Left renal pelvis (tissue), 4 donors: ENCODE measurements at places on chromosomes 5 and 9. TPM values are rescaled to one million over a fixed set of nuclear protein-coding genes. Genes with fewer than 3 reads are reported as not detected.

DNA sequence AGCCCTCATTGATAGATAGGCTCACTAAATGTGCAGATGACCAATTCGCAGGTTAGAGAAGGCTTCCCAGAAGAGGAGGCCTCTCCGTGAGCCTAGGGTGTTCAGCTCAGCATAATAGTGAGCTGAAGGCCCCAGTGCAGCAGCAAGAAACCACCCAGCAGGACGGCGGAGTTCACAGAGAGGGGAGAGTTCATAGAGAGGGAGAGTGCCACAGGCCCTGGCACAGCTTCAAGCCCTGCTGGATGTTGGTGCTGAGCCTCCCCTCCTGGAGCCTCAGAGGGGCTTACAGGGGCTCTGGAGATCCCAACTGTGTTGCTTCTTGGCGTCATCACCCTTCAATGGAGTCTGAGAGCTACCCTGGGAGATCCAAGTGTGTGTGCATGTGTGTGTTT, 2.1 kb downstream of the SLC22A5 start:
- no peak for DNase-seq

GRCh38 chr9:129052592-129052991, 16.2 kb downstream of the MIGA2 start:
- no peak for DNase-seq

GRCh38 chr9:74447451-74448193, 49.5 kb upstream of the RORB start:
- no peak for DNase-seq

DNA sequence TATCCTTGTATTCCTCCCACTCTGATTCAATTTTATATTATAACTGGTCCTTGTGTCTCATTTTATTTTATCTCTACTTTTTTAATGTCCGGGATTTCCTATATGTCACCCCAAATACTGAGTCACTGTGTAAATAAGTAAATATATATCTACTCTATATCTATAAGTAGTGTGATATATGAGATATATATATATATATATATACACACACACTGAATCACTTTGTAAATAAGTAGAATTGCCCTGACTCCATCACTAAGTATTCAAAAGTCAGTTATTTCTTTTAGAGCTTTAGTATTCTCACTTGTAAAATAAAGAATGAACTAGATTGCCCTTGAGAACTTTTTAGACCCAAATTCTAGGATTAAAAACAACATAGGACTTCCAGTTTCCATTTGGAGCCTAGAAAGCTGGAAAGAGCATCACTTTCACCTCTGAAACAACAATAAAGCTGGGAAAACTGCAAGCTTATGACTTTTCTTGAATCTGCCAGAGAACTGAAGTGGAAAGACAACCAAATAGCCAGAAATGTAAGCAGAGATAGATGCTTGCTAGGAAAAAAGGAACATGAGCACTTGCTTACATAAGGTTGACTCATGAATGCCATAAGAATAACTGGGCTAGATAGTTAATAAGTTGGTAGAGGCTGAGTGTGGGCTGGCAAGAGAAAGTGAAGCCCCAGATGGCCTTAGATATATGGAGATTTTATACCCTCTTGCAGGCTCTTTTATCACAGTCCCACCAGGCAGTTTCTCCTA, 171.1 kb upstream of the TLX3 start:
- no peak for DNase-seq

- DNase-seq = no peak
Measured at GRCh38 chr9:90526386-90526785, 116.2 kb downstream of the DIRAS2 start.

GRCh38 chr5:104612005-104612404, 1049.4 kb upstream of the NUDT12 start:
- DNase-seq = no peak

GRCh38 chr5:141637123-141637766, 448 bp downstream of the RELL2 start:
- no peak for DNase-seq

- DNase-seq = no peak
Measured at GRCh38 chr9:128551657-128552152, 682 bp upstream of the SPTAN1 start.

DNA sequence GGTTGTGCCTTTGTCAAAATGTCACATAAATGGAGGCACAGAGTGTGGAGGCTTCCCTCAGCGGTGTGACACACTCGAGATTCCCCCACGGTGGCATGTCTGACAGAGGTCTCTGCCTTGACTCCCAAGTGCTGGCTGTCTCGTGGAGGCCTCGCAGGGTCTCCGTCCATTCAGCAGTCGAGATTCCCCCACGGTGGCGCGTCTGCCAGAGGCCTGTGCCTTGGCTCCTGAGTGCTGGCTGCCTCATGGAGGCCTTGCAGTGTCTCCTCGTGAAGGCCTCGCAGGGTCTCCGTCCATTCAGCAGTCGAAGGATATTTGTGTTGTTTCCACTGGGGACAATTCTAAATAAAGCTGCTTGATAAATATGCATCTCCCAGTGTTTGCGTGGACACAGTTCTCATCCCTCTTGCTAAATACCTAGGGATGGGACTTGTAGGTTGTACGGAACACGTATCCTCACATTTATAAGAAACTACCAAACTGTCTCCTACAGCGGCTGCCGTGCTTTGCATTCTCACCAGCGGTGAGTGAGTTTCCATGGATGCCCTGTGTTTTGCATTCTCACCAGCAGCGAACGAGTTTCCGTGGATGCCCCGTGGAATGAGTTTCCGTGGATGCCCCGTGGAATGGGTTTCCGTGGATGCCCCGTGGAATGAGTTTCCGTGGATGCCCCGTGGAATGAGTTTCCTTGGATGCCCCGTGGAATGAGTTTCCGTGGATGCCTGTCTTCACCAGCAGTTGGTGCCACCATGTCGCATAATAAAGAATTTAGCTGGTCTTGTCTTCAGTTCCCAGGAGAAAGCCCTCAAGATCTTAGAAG, 25.8 kb downstream of the PNPLA7 start:
- DNase-seq = no peak

DNA sequence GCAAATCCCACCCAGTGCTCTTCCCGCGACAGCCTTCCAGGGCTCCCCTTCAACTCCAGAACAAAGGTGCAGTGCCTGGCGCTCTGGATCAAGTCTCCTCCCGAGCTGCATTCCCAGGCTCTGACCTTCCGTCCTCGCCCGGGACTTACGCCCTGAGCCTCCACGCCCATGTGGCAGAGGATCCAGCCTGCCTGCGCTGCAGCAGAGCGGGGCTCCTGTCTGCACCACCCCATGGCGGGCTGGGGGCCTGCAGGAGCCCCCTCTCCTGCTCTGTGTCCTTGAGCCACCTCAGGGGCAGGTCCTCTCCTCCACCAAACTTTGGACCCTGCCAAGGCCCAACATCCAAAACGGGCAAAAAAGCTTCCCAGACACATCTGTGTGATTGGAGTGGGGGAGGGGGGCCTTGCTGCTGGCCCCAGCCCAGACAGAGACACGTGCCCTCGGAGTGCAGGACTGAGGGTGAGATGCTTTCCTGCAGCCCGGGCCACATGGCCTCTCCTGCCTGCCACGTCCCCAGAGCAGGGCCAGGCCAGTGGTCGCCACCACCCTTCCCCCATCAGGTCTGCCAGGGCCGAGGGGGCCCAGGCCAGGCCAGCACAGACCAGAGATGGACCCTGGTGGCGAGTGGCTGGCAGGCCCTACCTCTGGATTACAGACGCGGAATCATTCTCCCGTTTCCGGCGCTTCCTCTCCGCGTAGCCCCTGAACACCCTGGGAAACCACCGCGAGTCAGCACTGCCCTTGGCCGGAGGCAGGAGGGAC, 4.4 kb downstream of the NSMF start:
- no peak for DNase-seq

GRCh38 chr5:821504-821903, 29.3 kb downstream of the ZDHHC11 start:
- no peak for DNase-seq

GRCh38 chr5:178078197-178079010, 34.9 kb upstream of the N4BP3 start:
- DNase-seq = no peak

DNA sequence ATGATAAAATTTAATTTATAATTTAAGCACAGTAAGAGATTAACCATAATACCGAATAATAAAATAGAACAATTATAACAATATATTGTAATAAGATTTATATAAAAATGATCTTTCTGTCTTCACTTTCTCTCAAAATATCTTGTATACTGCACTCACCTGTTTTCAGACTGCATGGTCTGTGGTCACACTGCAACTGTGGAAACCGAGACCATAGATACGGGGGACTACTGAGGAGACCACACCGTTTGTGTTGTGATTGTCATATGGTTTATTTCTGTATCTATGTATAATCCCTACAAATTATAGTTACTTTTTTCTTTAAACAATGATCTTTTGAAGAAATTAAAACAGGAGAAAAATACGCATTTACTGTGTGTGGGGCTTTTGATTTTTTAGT, 78.8 kb upstream of the TNFAIP8 start:
- DNase-seq = no peak

GRCh38 chr9:69027355-69028097, 8.0 kb upstream of the FXN start:
- DNase-seq = peak; percentile 39

DNA sequence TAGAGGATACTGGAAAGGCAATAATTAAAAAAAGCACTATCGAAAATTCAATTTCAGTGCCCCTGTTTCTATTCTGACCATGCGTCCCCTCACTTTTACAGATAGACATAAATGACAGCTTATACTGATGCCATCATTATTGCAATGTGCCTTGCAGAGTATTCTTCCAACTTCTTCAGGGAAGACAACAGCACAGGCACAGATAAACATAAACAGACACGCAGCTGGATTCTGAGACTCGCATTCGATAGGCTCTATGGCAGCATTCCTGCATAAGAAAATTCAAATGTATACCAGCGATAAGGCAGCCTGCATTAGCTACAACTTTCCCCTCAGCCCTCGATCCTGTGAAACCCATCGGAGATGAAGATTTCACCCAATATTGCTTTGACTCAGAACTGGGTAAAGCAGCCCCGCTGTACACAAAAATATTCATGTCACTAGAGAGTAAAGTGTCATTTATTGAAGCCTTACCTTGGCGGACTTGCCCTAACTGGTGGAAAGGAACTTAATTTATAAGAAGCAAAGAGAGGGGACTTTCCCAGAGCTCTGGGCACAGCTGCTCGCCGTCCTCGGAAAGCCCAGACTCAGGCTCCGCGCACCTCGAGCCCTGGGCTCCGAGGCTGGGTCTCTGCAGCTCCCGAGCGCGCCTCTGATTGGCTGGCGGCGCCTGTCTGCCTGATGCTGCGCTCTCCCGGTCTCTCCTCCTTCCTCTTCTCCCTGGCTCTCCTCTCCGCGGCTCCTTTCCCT, at the start of gene CDH18:
TSS of gene CDH18 (minus strand) at position 589 of the 750 bp plus-strand sequence. CDS start 149,214 bp downstream, outside the sequence.
- DNase-seq = no peak

DNA sequence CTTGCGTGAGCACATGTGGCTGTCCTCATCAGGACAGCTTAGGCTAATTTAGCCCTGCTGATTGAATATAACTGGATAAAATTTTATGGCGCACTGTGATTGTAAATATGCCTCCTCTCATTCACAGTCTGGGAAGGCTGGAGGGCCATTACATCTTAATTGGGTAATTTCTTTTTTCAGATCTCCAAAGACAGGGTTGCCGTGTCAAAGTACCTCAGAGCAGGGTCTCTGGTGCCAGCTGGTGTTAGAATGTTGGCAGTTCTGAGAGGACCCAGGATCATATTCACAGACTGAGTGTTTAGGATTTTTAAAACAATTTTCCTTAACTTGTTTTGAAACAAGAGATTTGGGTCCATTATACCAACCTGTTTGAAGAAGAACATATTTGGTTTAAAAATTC, 455.7 kb upstream of the TLE4 start:
- no peak for DNase-seq

DNA sequence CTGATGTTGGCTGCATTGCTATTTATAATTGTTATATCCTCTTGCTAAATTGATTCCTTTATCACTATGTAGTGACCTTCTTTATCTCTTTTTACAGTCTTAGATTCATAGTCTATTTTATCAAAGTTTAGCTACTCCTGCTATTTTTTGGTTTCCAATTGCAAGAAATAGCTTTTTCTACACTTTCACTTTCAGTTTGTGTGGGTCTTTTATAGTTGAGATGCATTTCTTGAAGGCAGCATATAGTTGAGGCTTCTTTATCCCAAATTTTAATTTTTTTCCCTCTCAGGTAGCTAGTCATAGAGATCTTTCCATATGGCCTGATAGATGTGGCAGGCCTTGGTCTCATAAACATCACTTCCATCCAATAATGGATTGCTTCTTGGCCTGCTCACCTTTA, 228.5 kb downstream of the COMMD10 start:
- no peak for DNase-seq

DNA sequence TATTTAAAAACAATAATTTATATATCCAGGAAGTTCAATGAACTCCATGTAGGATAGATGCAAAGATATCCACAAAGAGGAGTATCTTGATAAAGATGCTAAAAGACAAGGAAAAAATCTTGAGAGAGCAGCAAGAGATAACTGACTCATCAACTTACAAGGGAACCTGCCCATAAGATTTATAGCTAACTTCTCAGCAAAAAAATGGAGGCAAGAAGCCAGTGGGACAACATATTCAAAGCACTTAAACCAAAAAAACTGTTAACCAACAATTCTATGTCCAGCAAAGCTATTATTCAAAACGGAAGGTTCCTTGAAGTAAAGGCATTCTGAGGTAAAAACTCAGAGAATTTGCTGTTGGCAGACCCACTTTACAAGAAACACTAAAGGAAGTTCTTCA, 20.3 kb downstream of the RABGAP1 start:
- DNase-seq = no peak

- DNase-seq = no peak
Measured at GRCh38 chr9:127628758-127629467, 16.8 kb downstream of the STXBP1 start.

GRCh38 chr5:147830035-147830434, 1.4 kb downstream of the SPINK1 start:
- DNase-seq = no peak

The PDE6A gene
- polyA plus RNA-seq = 0.09 TPM

The SPINK6 gene
- polyA plus RNA-seq = not detected

The SHOC1 gene
- 0.83 TPM for polyA plus RNA-seq

The VPS13A gene
- 21.8 TPM for polyA plus RNA-seq

The ARSI gene
- polyA plus RNA-seq = 2.2 TPM

The WNT8A gene
- 0.14 TPM for polyA plus RNA-seq

The PCDHGA3 gene
- 2.3 TPM for polyA plus RNA-seq

The PCDHB4 gene
- 1.9 TPM for polyA plus RNA-seq

The RELL2 gene
- polyA plus RNA-seq = 0.57 TPM

The IL17B gene
- polyA plus RNA-seq = 1.3 TPM

The FAM53C gene
- 30.3 TPM for polyA plus RNA-seq

The SHISAL2B gene
- not detected for polyA plus RNA-seq
